GM23248 (cell line): ENCODE measurements at places on chromosomes 5 and 9. TPM values are rescaled to one million over a fixed set of nuclear protein-coding genes. Genes with fewer than 3 reads are reported as not detected.

DNA sequence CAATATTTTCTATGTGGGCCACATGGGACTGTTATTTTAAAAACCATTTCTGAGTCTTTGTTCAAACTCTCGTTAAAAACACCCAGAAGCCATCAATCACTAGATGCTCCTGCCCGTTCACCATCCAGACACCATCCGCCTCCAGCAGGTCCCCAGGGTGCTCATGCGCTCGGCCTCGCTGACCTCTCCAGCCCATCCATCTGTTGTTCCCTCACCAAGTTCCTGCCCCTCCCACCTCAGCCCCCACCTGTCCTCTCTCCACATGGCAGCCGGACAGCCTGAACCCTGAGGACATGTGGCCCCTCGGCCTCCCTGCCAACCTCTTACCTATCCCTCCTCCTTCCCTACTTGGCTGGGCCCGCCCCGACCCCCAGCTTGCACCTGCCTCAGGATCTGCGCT, 31.6 kb downstream of the NSUN2 start:
- H3K4me1 ChIP-seq, result peaks cover 4% of the 10 kb centered on the region
- H3K27ac ChIP-seq, result no peak overlapping the region
- H3K27me3 ChIP-seq, result no peaks in the 10 kb centered on the region
- peaks cover 45% of the 10 kb centered on the region for H3K36me3 ChIP-seq
- no peak overlapping the region for H3K4me3 ChIP-seq
- DNase-seq, result no peak

- H3K4me3 ChIP-seq, result peak overlapping the region; percentile 48
- peak overlapping the region; percentile 97 for H3K27ac ChIP-seq
- H3K27me3 ChIP-seq, result no peaks in the 10 kb centered on the region
- H3K4me1 ChIP-seq, result peaks cover 52% of the 10 kb centered on the region
- no peaks in the 10 kb centered on the region for H3K36me3 ChIP-seq
Measured at GRCh38 chr5:78526049-78526525, 122.5 kb downstream of the LHFPL2 start.

GRCh38 chr9:5718296-5719032, 89.6 kb downstream of the RIC1 start:
- H3K27me3 ChIP-seq, result no peaks in the 10 kb centered on the region
- H3K4me3 ChIP-seq, result 0 out of 2 replicates have a peak overlapping the region, but pooled peaks have one; percentile 5
- peaks cover 47% of the 10 kb centered on the region for H3K36me3 ChIP-seq
- H3K27ac ChIP-seq, result peak overlapping the region; percentile 14
- peak; percentile 59 for DNase-seq

GABRA1 gene
- total RNA-seq, result not detected in 2 replicates

OR1N1 gene
- total RNA-seq, result not detected in 2 replicates

BASP1 gene
- 121 and 124 TPM in 2 replicates for total RNA-seq

IRX1 gene
- 25.9 and 32.5 TPM in 2 replicates for total RNA-seq
